ENCODE measurements at places on chromosomes 13 and 19. TPM values are rescaled to one million over a fixed set of nuclear protein-coding genes. Genes with fewer than 3 reads are reported as not detected.

GRCh38 chr19:58480481-58480830 lies 4.3 kb downstream of the ZNF446 start:
- no peak for DNase-seq

GRCh38 chr13:63851526-63851925 lies 2435.9 kb upstream of the PCDH20 start:
- no peak for DNase-seq

ZNF835 gene
- 0.08 TPM for total RNA-seq

RDH8 gene
- 0.53 TPM for total RNA-seq

FRY gene
- total RNA-seq: 0.29 TPM
